NCI-H1105 treated with DMSO at 0.1 percent for 48 hours (cell line): ENCODE measurements at places on chromosomes 4 and X.

GRCh38 chrX:118207831-118208453 lies 91.3 kb upstream of the KLHL13 start:
- peak; percentile 2 for DNase-seq

DNA sequence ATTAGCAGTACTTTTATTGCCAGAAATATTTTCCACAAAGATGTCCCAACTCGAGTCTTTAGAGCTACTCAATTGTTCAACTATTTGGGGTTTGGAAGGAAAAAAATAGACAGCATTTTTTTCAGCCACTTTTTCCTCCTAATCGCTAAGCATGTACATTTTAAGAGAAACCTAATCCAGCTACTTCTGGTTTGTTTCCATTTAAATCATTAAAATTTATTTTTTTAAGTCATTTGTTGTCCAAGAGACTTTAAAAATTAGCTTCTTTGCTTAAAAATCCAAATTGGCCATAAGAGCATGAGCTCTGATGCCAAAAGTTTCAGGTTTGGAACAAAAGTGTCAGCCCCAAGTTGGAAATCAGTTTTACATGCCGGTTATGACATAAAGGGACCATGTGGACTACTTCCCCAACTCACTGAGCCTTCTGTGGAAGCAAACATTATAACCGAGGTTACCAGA lies 186.3 kb upstream of the INTU start:
- DNase-seq: no peak

DNA sequence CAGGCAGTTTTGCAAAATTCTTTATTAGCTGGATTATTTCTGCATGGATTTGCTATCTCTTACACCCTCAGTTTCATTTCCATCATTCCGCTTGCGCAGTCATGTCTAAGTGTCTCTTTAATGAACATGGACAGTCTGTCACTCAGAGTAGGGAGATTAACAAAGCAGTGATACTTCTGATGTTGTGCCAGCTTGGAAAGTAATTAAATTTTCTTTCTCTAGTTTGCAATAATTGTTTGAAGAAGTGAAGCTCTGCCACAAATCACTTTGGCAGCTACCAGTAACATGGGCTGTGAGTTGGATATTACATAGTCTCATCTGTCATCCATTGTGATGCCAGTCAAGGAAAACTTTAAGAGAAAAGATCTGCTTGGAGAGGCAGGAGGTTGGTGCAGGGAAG lies 324.8 kb upstream of the NWD2 start:
- no peak for DNase-seq

DNA sequence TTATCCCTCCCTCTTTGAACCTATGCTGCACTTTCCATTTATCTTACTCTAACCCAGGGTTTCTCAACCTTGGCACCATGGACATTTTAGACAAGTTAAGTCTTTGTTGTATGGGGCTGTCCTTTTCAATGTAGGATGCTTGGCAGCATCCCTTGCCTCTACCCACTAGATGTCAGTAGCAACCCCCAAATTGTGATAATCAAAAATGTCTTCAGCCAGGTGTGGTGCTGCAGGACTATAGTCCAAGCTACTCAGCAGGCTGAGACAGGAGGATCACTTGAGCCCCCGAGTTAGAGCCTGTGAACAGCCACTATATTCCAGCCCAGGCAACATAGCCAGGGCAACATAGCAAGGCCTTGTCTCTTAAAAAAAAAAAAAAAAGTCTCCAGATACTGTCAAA lies 7.0 kb downstream of the LRCH2 start:
- DNase-seq: peak; percentile 56

GRCh38 chrX:131646106-131646505 lies 102.2 kb downstream of the OR13H1 start:
- DNase-seq: no peak

DNA sequence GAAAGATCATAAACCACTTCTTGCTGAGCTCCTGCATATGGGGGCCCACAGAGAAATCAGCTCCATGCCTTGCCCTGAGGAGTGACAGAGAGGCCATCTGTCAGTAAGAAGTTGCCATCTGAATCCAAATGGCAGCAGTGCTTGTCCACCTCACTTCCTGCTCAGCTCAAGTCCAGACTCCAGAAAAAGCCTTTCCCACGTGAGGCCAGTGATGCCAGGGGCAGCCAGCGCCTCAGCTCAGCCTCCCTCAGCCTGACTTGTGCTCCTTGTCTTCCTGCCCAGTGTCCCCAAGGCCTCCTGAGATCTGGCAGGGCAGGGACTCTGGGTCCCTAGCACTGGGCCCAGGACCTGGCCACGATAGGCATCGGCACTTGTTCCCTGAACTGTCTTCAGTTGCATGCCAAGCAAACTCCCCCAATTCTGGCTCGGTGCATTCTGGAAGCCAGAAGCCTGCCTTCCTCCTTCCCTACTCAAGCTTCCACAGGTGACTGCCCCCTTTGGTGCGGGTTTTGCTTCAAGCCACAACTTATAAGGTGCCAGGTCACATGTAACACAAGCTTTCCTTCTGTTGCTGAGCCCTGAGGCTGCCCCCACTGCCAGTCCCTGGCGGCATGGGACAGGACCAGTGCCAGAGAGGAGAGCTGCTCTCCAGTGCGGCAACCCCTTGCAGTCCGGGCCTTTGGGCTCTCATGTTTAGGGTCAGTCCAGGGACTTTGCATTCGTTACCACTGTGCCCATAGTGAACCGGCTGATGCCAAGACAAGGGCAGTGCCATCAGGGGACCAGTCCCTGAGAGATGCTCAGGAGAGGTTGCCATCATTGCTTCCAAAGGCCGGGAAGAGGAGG lies 2.2 kb downstream of the ZNF185 start:
- no peak for DNase-seq

DNA sequence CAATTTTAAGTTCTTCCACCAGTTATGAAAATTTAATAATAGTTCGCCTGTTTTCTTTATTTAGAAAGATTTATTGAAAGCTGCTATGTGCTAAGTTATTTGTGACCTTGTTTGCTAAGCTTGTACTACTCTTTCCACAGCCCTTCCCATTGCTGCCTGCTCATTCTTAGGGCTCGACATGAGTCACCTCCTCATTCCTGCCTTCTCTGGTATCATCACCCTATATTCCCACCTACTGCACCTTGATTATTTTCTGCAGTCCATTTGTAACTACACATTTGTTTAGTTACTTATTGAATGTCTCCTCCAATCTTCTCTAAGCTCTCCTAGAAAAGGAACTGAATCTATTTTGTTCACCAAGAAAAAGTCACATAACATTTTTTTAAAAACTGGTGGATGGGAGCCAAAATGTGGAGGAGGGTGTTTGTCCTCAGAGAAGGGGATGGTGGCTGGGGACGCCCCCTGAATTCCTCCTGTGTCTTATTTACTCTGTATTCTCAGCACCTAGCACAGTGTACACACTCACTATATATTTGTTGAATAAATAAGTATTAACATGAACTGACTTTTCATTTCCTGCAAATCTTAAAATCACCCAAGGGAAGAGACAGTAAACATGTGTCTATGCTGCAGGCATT lies 3.7 kb upstream of the RAB9A start:
- DNase-seq: no peak

DNA sequence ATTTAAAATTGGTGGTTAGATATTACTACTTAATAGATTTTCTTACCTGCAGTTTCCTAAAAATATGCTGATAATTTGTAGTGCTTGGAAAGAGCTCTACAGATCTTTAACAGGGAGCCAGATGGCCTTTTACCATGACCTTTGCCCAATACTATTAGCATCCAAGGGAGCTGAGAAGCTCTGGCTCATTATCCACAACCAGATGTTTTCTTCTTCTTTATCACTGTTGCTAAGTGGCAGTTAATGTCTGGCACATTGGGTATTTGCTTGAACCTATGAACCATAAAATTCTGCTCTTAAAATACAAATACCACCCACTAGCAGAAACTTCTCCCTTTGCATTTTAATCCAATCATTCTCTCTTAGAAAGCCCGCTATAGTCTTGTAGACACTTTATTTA lies 1480.3 kb downstream of the C4orf33 start:
- DNase-seq: no peak

DNA sequence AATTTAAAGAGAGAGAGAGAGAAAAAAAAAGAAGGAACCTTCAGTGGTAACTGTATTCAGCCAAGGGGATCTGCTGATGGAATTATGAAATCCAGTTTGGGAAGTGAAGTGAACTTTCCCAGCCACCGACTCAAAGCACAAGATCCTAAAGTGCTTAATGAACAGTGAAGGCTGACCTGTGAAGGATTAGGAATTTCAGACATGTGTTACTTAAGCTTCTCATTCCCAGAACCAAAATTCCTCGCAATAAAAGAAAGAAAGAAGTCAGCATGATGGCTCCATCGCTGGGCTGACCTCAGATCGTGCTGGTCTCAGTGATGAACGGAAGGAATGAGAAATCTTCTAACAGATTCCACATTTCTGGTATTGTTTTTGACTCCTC lies 135.2 kb downstream of the ARSF start:
- DNase-seq: no peak

DNA sequence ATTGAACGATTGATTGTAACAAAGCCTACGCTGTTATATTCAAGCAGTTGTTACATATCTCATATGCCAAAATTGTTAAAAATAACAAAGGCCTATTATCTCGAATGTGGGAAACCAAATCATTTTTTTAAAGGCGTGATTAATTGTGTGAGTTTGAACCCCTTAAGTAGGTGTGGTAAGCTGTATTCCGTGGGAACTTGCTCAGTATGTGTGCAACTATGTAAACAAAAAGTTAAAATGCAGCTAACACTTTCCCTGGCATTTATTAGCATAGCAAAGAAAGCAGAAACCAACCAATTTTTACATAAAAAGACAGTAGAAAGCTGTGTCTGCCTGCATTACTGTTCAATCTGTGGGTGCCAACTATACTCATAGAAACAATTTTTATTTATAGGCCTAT lies 166.0 kb upstream of the HAND2 start:
- no peak for DNase-seq

DNA sequence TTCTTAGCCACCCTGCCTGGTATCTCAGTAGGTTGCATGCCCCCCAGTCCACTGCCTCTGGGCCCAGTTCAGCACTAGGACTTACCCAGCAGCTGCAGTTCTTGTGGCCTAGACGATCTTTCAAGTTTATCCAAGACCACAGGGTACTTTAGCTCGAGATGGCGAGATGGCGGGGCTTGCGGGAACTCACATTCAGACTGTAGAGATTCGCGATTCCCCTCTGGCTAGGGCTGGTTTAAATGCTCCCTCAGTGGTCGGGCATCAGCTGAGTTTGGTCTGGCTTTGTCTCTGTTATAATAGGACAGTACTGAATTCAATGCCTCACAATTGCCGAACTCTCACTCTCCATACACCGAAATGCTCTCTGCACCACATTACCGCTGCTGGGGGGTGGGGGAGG lies 18.4 kb upstream of the RFC1 start:
- no peak for DNase-seq

DNA sequence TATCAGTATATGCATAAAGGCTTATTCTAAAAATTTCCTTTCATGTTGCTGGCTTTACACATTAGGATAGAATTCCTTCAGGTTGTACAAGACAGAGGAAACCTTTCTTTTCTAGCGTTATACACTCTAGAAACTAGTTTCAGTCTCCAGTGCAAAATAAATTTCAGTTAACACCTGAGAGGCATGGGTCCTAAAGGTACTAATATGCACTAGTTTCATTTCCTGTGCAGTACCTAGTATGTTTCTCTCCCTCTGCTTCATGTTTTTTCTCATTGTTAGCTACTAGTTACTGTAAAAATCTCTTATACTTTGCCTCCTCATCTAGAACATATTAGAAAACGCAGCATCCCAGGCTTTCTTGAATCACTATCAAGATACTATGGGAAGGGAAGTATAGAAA lies 54.0 kb downstream of the SNX25 start:
- no peak for DNase-seq

DNA sequence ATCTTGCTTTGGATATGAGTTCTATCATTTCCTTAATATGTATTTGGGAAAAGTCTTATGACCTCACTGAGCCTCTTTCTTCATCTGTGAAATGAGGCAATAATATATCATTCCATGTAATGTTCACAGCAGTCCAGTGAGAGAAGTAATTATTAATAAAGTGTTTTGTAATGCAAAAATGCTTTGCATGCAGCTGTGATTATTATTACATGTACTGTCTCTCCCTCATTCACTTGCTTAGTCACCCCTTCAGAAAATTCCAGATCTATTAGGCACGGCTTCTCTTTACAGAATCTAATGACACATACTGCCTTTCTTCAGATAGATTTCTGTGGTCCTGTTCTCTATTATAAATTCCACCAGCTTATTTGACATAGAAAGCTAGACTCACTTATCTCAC lies 53.5 kb upstream of the FGF13 start:
- no peak for DNase-seq

GRCh38 chr4:1207603-1208265 lies 35.4 kb upstream of the SPON2 start:
- no peak for DNase-seq

- no peak for DNase-seq
Measured at GRCh38 chr4:187504974-187505797, 490.4 kb upstream of the ZFP42 start.

- DNase-seq: no peak
Measured at GRCh38 chr4:37985730-37986275, 25.6 kb downstream of the PTTG2 start.

GRCh38 chrX:12984603-12985319 lies 9.9 kb downstream of the TMSB4X start:
- peak; percentile 73 for DNase-seq

- DNase-seq: no peak
Measured at GRCh38 chr4:64271601-64272081, 137.6 kb downstream of the TECRL start.

DNA sequence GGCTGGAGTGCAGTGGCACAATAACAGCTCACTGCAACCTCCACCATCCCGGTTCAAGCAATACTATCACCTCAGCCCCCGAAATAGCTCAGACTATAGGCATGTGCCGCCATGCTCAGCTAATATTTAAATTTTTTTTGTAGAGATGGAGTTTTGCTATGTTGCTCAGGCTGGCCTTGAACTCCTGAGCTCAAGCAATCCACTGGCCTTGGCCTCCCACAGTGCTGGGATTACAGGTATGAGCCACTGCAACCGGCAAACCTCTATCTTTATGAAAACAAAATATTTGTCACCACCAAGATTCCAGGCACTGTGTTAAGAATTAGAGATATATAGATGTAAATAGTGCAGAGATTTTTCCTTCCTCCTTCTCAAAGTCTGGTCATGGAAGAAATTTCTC lies 232.5 kb downstream of the ANKRD50 start:
- DNase-seq: no peak

- DNase-seq: no peak
Measured at GRCh38 chr4:147123146-147123545, 177.5 kb upstream of the TTC29 start.

DNA sequence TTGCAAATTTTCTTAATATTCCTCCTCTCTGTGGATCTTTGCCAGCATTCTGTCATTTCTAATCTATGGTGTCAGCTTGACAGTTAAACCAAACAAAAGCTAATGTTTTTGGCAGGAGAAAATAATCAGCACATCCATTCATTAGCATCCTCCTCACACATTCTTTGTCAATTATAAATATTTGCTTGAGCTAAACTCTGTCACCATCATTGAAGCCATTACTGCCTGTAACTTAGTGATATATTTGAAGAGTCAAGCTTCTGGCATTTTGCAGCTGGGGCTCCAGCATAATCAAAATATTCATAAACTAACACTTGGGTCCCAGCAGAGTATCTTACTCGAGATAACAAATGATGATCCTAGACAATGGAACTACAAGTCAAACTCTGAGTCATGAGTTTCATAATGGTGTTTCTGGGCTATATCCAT lies 126.1 kb downstream of the EIF4E start:
- no peak for DNase-seq

GRCh38 chr4:1541449-1542225 lies 135.4 kb upstream of the NKX1-1 start:
- DNase-seq: no peak
